ENCODE measurements at places on chromosomes 2 and 18.
A peak's percentile ranks its signal among the peaks of the same experiment; 100 is the strongest.

DNA sequence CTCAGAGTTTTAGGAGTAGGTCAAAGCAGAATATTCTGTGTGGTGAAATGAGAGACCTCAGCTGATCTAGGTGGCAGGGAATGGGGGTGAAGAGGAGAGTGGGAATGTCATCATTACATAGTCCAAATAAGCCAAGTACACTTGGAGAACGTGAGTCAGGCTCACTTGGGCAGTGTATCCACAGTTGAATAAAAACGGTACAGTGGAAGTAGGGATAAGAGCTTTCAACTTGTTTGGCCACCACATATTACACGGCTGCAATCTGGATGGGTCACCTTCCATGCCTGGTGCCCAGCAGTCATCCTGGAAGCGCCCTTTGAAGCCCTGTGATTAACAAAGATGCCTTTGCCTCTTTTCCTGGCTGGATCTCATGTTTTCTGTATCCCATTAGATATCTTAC, 28.6 kb downstream of the MIB1 start:
- DNase-seq = no peak

- peak; percentile 13 for DNase-seq
Measured at GRCh38 chr2:84970210-84970867, 622 bp upstream of the KCMF1 start.

DNA sequence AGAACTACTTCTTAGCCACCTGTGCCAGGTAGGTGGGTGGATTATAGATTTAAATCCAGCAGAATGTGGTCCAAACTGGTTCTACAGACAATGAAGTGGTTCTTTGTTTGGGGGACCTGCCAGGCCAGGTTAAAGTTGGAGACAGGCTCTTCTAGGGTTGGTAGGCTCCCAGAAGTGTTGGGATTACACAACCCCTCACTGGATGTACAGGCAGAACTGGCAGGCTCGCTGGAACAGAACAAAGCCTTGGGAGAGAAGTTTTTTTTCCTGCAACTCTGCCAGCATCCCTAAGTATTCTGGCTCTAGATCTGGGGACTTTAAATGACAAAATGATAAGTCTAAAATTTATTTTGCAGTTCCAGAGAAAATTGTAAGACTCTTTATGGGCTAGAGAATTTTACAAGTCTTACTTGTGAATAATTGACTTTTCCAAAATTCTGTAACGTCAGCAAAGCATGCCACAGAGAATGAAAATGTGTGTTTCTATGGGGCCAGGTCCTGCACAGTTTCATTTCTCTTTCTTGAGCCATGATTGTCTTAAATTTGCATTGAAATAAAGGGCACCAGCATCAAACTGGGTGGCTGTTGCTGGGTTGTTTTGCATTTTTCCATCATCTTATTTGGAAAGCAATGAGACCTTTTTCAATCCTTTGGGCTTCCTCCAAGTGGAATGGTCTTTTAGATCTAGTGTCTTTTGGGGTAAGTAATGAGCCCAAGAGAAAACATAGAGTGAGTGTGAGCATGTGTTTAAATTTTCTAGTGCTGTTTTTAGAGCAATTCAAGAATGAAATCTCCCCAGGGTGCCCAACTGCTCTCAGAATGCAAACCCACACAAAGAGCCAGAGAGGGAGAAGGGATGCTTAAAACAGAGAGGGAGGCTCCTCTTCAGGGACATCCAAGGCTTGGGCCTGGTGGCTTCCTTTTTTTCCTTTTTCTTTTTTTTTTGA, 32.4 kb upstream of the ATL2 start:
- no peak for DNase-seq

- no peak for DNase-seq
Measured at GRCh38 chr2:188678882-188679281, 295.3 kb upstream of the COL3A1 start.

DNA sequence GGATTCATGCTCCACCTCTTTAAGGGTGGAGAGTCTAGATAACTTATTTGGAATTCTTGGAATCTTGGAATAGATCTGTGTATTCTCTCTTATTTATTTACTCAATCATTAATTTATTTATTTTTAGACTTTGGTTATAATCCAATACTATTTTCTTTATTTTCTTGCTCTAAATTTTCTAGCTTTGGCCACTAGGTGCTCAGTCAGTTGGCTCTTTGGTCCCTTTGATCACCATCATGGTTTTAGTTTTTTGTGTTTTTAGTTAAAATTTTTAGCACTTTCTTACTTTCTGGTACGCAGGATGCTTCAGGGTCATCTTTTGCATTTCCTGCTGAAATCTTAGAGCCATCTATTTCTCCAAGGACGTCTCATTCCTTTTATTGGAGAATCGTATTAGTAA, 5.2 kb upstream of the PLEK start:
- no peak for DNase-seq

- no peak for DNase-seq
Measured at GRCh38 chr2:176084611-176085119, 903 bp upstream of the EVX2 start.

GRCh38 chr2:99571021-99571420, 81.2 kb upstream of the REV1 start:
- DNase-seq = no peak

- DNase-seq = no peak
Measured at GRCh38 chr2:184169366-184169765, 429.0 kb upstream of the ZNF804A start.

- no peak for DNase-seq
Measured at GRCh38 chr2:114488841-114489530, 46.5 kb downstream of the DPP10 start.
